HL-60 (cell line): ENCODE measurements at places on chromosomes 6 and 20.

DNA sequence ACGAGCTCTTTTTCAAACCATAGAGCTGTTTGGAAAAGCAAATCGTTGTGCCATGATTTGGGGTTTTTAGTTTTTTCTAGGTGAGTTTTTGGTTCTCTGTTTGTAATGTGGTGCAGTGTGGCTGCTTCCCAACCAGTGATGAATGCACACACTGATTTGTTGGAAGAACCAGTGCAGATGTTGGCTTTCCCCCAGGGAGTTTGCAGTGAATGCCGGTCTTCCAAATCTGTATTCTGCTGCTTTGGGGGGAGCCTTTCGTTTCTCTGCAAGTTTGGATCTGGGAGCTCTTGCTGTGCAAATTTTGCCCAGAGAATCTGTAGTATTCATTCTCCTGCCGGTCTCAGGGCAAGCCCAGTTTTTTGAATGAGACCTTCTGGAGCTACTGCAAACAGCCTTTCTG lies 14.5 kb downstream of the HECA start:
- DNase-seq, result no peak

DNA sequence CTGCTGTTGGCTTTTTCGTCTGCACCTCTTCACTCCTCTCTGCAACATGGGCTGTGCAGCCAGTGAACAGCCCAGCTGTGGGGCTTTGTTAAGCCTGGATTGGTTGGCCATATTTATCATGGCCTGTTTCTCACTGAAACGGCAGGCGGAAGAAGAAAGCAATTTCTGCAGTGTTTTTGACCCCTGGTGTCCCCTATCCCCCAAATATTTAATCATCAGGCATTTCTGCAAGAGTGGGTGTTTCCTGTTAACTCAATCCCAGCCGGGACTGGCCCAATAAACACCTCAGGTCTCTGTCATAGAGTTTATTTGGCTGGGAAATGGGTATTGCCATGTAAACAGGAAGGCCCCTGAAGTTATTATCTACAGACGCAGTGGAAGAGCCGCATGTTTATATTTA lies 174.8 kb upstream of the SUPT3H start:
- no peak for DNase-seq

GRCh38 chr6:48186746-48187145 lies 75.7 kb upstream of the PTCHD4 start:
- DNase-seq, result no peak

GRCh38 chr6:34021554-34022190 lies 124.2 kb downstream of the GRM4 start:
- no peak for DNase-seq

- DNase-seq, result peak; percentile 36
Measured at GRCh38 chr6:87747646-87748045, 45.6 kb upstream of the AKIRIN2 start.
